ENCODE measurements at places on chromosomes 7 and 10. TPM values are rescaled to one million over a fixed set of nuclear protein-coding genes. Genes with fewer than 3 reads are reported as not detected.

ANXA8 gene
- 0.30 TPM for total RNA-seq

CPN1 gene
- total RNA-seq: not detected

LRRC61 gene
- total RNA-seq: 4.6 TPM

DNA sequence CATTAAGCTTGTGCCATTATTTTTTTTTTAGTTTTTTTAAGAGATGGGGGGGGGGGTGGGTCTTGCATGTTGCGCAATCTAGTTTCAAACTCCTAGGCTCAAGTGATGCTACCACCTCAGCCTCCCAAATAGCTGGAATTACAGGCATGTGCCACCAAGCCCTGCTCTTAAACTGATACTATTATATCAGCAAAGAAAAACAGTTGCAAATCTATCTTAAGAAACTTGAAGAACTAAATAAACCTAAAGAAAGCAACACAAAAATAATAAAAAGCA lies 47.5 kb downstream of the BRAF start:
- no peak overlapping the region for H3K27ac ChIP-seq
- DNase-seq: no peak
- H3K4me1 ChIP-seq: peaks cover 11% of the 10 kb centered on the region
- H3K27me3 ChIP-seq: no peaks in the 10 kb centered on the region
- H3K36me3 ChIP-seq: no peaks in the 10 kb centered on the region

Data from heart left ventricle (tissue), 16 donors.